Neural crest cell (in vitro differentiated cells): ENCODE measurements at places on chromosomes 12 and 14. TPM values are rescaled to one million over a fixed set of nuclear protein-coding genes. Genes with fewer than 3 reads are reported as not detected.
A peak's percentile ranks its signal among the peaks of the same experiment; 100 is the strongest.

CISTR gene
- total RNA-seq = 0.61 TPM in 1 of 2 replicates, not detected in the other

DNA sequence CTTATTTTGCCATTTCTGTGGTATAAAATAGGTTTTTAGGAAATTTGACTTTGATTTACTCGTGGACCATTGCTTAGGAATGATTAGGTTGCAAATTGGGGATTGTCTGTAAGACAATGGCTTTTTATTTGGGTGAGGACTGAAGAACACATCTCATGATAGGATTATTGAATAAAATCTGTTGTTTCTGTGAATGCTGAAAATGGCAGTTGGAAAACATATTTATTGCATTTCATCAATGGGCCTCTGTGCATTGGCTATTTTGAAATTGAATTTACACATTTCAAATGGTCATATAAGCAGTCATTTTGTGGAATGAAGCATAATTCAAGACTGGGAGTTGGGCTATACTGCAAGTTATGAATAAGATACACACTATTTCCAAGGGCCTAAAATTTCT lies 46.0 kb downstream of the FGD4 start:
- H3K27me3 ChIP-seq = no peaks in the 10 kb centered on the region
- DNase-seq = no peak
- peaks cover 19% of the 10 kb centered on the region for H3K4me1 ChIP-seq
- no peak overlapping the region for H3K4me3 ChIP-seq

FAM222A gene
- total RNA-seq = 12.5 and 13.9 TPM in 2 replicates

NFE2 gene
- total RNA-seq = 0.32 TPM in 1 of 2 replicates, not detected in the other

DNA sequence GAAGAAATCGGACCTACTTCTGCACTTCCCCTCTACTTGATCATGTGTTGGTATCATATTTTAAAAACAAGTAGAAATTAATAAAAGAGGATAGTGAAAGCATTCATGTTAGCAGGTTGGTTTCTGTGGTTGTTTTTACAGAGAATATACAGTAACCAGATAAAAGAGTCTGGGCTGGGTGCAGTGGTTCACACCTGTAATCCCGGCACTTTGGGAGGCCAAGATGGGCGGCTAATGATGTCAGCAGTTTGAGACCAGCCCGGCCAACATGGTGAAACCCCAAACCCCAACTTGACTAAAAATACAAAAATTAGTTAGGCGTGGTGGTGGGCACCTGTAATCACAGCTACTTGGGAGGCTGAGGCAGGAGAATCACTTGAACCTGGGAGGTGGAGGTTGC lies 55.9 kb downstream of the LRP6 start:
- no peaks in the 10 kb centered on the region for H3K36me3 ChIP-seq
- no peak overlapping the region for H3K4me3 ChIP-seq
- DNase-seq = no peak
- H3K27ac ChIP-seq = no peak overlapping the region
- peaks cover 35% of the 10 kb centered on the region for H3K4me1 ChIP-seq
- H3K27me3 ChIP-seq = no peaks in the 10 kb centered on the region

DNA sequence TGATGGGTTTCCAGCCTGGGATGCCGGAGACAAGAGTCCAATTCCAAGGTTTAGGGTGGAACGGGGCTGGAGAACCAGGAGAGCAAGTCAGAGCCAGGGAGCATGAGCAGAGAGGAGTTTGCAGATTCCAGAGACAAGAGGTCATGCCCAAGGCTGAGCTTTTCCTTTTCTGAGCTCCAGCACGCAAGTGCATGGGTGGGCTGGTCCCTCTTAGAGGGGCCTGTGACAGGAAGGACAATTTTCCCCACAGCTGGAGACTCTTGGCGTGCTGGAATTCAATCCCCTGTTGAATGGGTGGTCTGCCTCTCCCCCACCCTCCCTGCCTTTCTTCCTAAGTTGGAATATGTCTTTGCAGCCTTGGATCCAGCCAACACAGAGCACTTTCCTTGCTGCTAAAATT lies 431.9 kb downstream of the BCL11B start:
- H3K4me1 ChIP-seq = peaks cover 5% of the 10 kb centered on the region
- H3K4me3 ChIP-seq = no peak overlapping the region
- peaks cover 4% of the 10 kb centered on the region for H3K36me3 ChIP-seq
- peaks cover 3% of the 10 kb centered on the region for H3K27me3 ChIP-seq
- no peak overlapping the region for H3K27ac ChIP-seq

DNA sequence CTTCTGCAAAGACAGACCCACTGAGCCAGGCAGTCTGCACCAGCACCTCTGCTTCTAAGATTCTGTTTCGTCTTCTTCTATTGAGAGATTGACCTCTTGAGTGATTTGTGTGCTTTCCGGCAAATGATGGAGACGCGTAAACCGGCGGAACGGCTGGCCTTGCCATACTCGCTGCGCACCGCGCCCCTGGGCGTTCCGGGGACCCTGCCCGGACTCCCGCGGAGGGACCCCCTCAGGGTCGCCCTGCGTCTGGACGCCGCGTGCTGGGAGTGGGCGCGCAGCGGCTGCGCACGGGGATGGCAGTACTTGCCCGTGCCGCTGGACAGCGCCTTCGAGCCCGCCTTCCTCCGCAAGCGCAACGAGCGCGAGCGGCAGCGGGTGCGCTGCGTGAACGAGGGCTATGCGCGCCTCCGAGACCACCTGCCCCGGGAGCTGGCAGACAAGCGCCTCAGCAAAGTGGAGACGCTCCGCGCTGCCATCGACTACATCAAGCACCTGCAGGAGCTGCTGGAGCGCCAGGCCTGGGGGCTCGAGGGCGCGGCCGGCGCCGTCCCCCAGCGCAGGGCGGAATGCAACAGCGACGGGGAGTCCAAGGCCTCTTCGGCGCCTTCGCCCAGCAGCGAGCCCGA lies 703 bp downstream of the ASCL4 start:
- H3K4me3 ChIP-seq = no peak overlapping the region
- H3K4me1 ChIP-seq = peaks cover 4% of the 10 kb centered on the region
- no peak overlapping the region for H3K27ac ChIP-seq
- peak; percentile 26 for DNase-seq
- H3K27me3 ChIP-seq = peaks cover 97% of the 10 kb centered on the region

FSCB gene
- total RNA-seq = not detected in 2 replicates

GRCh38 chr12:120982659-120983058 lies 4.3 kb downstream of the HNF1A start:
- H3K27ac ChIP-seq = no peak overlapping the region
- peaks cover 14% of the 10 kb centered on the region for H3K4me1 ChIP-seq
- no peaks in the 10 kb centered on the region for H3K36me3 ChIP-seq

PROX2 gene
- total RNA-seq = not detected in 2 replicates

DNA sequence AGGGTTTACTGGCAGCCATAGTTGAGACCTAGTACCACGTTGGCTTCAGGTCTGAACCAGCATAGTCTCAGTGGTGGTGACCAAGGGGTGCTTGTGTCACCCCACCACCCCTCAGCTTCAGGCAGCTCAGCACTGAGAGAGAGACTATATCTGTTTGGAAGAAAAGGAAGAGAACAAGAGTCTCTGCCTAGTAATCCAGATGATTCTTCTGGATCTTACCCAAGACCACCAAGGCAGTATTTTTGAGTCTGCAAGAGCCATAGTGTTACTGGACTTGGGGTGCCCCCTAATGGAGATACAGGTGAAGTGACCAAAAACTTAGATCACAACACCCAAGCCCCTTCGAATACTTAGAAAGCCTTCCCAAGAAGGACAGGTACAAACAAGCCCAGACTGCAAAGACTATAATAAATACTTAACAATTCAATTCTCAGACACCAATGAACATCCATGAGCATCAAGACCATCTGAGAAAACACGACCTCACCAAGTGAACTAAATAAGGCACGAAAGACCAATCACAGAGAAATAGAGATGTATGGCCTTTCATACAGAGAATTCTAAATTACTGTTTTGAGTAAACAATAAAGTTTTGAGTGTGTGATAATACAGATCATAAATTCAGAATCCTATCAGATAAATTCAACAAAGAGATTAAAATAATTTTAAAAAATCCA lies 107.0 kb downstream of the HELB start:
- peaks cover 18% of the 10 kb centered on the region for H3K36me3 ChIP-seq
- H3K4me3 ChIP-seq = no peak overlapping the region
- no peak overlapping the region for H3K27ac ChIP-seq
- H3K4me1 ChIP-seq = peaks cover 4% of the 10 kb centered on the region
- peak; percentile 29 for DNase-seq
- no peaks in the 10 kb centered on the region for H3K27me3 ChIP-seq

SPTB gene
- total RNA-seq = 0.16 and 0.18 TPM in 2 replicates

- H3K4me3 ChIP-seq = no peak overlapping the region
- H3K4me1 ChIP-seq = peaks cover 10% of the 10 kb centered on the region
- no peak overlapping the region for H3K27ac ChIP-seq
- H3K27me3 ChIP-seq = no peaks in the 10 kb centered on the region
- H3K36me3 ChIP-seq = no peaks in the 10 kb centered on the region
- DNase-seq = no peak
Measured at GRCh38 chr12:93127582-93128331, 198.7 kb upstream of the EEA1 start.

TRIM9 gene
- total RNA-seq = 19.7 and 21.9 TPM in 2 replicates

GRCh38 chr12:46865311-46865710 lies 39.5 kb upstream of the SLC38A4 start:
- H3K4me1 ChIP-seq = no peaks in the 10 kb centered on the region
- H3K4me3 ChIP-seq = no peak overlapping the region
- peaks cover 18% of the 10 kb centered on the region for H3K36me3 ChIP-seq
- peaks cover 3% of the 10 kb centered on the region for H3K27me3 ChIP-seq
- H3K27ac ChIP-seq = no peak overlapping the region
- DNase-seq = no peak

- H3K4me1 ChIP-seq = peaks cover 5% of the 10 kb centered on the region
- no peak for DNase-seq
Measured at GRCh38 chr12:2228535-2228934, 175.7 kb downstream of the CACNA1C start.

DNA sequence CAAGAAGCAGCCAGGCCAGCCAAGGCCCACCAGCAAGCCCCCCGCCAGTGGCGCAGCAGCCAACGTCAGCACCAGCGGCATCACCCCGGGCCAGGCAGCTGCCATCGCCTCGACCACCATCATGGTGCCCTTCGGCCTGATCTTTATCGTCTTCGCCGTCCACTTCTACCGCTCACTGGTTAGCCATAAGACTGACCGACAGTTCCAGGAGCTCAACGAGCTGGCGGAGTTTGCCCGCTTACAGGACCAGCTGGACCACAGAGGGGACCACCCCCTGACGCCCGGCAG lies 15.0 kb downstream of the ORAI1 start:
- no peaks in the 10 kb centered on the region for H3K4me1 ChIP-seq
